Activated T-cell treated with anti-CD3 and anti-CD28 coated beads for 1 hour (primary cell): ENCODE measurements at places on chromosomes 16 and 17.

DNA sequence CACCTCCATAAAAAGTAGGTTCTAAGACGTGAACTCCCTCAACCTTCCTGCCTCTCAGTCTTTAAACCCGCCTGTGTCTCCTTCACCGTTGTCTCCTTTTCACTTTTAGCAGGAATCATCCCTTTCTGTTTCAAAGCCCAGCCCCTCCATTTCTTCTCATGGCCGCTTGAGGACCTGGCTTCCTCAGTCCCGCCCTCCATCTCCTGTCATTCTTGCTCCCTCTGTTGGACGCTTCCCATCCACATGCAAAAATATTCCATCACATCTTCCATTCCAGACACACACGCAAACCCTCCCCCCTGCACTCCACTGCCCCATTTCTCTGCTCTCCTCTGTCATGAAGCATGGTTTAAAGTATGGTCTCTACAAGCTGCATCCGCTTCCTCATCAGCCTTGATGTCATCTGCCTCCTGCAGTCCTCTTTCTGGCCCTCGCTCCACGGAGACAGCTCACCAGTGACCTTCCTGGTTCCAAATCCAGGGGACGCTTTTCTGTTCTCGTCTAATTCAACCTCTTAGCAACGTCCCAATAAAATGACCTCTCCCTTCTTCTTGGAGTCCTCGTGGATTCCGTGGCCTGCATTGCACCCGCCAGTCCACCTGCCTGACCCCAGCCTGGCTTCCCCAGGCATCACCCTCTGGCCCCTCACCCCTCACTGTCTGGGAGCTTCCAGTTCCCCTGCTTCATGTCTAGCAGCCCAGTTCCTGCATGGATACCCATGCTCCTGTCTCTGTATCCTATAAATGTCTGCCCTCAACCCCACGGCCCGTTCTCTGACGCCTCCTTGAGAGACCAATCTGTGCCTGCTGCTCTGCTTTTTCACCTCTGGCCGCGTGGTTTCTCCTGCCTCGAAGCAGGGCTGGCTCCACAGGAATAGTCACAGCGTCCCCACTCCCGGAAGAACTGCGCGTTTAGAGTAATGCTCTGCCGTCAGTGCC lies 26.2 kb downstream of the ANKRD40 start:
- no peak for DNase-seq

- DNase-seq = no peak
Measured at GRCh38 chr16:86477642-86478041, 32.7 kb upstream of the FOXF1 start.

GRCh38 chr16:13244770-13245169 lies 343.4 kb downstream of the SHISA9 start:
- DNase-seq = no peak

DNA sequence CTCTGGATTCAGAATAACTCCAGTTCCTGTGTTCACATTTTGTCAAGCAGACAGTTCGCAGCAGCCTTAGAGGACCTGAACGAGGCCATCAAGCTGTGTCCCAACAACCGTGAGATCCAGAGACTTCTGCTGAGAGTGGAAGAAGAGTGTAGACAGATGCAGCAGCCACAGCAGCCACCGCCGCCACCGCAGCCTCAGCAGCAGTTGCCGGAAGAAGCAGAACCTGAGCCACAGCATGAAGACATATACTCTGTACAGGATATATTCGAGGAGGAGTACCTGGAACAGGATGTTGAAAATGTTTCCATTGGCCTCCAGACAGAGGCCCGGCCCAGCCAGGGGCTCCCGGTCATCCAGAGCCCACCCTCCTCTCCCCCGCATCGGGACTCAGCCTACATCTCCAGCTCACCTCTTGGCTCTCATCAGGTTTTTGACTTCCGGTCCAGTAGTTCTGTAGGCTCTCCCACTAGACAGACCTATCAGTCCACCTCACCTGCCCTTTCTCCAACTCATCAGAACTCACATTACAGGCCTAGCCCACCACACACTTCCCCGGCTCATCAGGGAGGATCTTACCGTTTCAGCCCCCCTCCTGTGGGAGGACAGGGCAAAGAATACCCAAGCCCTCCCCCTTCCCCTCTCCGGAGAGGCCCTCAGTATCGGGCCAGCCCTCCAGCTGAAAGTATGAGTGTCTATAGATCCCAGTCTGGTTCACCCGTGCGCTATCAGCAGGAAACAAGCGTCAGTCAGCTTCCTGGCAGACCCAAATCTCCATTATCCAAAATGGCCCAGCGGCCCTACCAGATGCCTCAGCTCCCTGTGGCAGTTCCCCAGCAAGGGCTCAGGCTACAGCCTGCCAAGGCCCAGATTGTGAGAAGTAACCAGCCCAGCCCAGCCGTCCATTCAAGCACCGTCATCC lies 25.9 kb downstream of the CYB561 start:
- DNase-seq = no peak

DNA sequence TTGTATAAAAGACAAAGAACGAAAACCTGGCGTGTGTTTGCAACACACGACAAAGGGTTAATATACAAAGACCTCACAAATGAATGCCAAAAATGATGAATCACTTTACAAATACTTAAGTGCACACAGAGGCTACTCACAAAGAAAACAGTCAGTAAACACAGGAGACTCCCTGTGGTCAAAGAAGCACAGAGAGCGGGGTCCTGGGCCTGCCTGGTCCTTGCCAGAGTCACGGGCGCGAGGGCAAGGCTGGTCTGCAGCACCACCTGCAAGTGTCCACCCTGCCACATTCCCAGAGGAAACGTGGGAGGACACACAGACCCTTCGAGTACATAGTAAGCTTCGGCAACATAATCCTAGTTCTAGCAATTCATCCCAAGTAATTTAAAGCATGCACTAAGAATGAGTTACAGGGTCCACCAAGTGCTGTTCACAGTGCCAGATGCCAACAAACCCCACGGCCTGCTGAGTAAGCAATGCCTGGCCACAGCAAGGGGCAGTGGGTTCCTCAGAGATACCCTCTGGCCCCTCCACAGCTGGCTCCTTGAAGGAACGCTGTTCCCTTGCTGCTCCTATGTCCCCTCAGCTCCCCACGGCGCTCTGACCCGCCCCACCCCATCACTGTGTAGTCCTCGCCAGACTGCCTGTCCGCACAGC lies 24.6 kb upstream of the FAAP100 start:
- no peak for DNase-seq

GRCh38 chr16:27334192-27334764 lies 20.5 kb downstream of the IL4R start:
- DNase-seq = no peak
